ENCODE measurements at places on chromosomes 11 and 22. TPM values are rescaled to one million over a fixed set of nuclear protein-coding genes. Genes with fewer than 3 reads are reported as not detected.

The BAIAP2L2 gene
- polyA plus RNA-seq: 8.5 TPM

The FGF3 gene
- polyA plus RNA-seq: not detected

The SYTL2 gene
- 106 TPM for polyA plus RNA-seq

The CD3E gene
- polyA plus RNA-seq: 0.22 TPM

The PGA5 gene
- 0.37 TPM for polyA plus RNA-seq

The OR10A2 gene
- 0.08 TPM for polyA plus RNA-seq

The RFPL3 gene
- polyA plus RNA-seq: not detected

GRCh38 chr11:26849036-26849435, 127.2 kb upstream of the SLC5A12 start:
- DNase-seq: no peak

DNA sequence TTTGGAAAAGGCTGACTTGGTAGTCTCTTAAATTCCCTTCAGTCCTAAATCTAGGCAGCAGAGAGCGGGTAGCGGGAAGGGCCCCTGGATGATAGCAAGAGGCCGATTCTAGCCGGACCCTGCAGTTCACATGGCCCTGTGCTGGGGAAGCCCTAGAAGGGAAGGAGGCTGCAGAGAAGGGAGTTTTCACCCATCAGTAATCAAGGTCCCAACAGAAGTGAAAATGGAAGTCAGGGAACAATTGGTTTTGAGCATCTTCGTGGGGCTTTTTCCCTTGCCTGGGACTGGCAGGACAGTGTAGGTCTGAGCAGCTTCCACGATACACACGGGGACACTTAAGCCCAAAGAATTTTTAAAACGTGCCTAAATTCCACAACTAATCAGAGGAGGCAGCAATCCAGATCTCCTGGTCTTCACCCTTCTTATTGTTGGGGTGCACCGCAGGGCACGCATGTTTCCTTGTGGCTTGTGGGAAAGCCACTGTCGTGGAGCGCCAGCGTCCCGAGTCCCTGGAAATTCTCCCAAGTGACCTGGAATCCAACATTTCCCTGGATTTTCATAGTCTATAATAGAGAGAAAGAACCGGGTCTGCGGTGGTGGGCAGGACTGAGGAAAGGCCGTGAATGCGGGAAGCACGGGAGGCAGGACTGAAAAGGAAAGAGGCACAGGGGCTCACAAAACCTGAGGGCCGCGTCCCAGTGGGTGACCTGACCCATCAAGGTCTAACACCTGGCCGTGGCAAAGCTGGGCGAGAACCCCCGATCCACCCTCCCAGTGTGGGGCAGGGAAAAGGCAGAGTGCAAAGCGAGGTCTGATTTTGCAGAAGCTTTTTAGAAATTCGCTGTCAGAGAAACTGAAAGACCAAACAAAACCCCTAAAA, 846 bp upstream of the OAF start:
- DNase-seq: no peak

GRCh38 chr11:91489989-91490388, 734.6 kb upstream of the FAT3 start:
- DNase-seq: no peak

DNA sequence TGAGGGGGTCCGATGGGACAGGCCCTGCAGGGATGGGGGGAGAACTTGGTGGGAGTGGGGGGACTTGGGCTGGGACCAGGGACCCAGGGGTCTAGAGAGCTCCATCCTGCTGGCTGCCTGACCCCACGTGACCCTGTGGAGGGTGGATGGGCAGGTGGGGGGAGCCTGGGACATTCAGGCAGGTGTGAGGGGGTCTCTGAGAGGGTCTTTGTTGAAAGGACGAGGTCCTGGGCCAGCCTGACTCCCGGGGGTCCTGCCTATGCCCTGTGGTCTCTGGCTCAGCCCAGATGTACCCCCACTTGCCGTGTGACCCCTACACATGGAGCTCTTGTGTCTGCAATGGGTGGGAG, 7.5 kb downstream of the LRRC56 start:
- no peak for DNase-seq

- DNase-seq: no peak
Measured at GRCh38 chr11:61628662-61628970, 47.7 kb upstream of the SYT7 start.

GRCh38 chr11:115722711-115723110, 218.5 kb upstream of the CADM1 start:
- no peak for DNase-seq

- no peak for DNase-seq
Measured at GRCh38 chr11:126161023-126161391, 50.4 kb downstream of the RPUSD4 start.

DNA sequence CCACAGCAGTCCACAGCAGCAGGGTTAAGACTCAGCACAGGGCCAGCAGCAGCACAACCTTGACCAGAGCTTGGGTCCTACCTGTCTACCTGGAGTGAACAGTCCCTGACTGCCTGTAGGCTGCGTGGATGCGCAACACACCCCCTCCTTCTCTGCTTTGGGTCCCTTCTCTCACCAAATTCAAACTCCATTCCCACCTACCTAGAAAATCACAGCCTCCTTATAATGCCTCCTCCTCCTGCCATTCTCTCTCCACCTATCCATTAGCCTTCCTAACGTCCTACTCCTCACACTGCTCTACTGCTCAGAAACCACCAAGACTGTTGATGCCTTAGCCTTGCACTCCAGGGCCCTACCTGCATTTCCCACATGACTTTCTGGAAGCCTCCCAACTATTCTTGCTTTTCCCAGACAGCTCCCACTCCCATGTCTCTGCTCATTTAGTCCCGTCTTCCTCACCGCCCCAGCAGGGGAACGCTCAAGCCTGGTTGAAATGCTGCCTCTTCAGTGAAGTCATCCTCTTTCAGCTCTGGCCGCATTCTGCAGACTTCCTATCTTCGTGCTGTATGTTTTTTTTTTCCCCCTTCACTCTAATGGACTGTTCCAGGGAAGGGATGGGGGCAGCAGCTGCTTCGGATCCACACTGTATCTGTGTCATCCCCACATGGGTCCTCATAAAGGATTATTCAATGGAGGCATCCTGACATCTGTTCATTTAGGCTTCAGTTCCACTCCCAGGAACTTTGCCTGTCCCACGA, 3.3 kb downstream of the IL18BP start:
- peak; percentile 20 for DNase-seq

DNA sequence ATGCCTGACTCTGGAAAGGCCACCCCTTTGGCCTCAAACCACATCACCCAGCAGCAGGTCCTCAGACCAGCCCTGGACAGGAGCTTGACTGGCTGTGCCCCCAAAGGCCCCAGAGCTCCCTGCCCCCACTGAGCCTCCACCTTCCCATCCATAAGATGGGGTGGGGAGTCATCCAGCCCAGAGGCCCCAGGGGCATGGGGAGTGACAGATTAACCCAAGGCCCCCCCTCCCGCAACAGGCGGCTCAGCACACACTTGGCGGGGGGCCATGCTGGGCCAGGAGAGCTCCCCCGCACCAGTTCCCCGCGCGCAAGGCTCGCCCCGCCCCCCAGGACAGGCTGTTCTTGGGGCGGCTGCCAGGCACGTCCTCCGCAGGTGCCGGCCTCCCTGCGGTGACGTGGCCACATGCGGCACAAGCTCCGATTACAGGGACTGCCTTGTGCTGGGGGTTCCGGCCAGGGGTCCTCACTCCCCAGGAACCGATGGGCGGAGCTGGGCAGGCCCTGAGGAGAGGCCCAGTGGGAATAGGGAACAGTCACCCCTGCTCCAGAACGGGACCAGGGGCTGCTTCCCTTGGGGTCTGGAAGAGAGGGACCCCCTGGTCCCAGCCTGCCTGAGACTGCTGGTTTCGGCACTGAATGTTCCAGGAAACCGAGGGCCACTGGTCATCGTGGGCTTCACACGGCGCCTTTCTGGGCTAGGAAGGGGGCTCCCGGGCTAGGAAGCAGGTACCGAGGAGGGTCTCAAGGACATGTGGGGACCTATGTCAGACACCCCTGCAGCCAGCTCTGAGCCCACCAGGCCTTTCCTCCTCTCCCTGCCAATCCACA, 5.1 kb upstream of the CDKN1C start:
- DNase-seq: peak; percentile 73

DNA sequence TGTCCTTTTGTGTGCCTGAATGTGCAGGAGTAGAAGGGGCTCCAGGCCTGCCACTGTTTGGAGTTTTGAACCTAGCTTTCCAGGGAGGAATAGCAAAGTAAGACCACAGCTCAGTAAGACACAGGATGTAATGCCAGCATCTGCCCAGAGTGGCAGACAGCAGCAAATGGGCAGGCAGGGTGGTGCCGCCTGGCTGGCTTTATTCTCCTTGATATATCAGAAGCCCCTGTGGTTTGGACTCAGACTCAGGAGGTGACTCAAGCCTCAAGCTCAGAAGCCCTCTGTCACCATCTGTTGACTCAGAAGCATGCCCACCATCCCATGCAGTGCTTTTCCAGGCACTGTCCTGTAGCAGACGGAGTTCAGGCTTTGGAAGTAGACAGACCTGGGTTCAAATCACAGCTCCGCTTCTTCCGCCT, 72.7 kb upstream of the TTC12 start:
- DNase-seq: no peak

DNA sequence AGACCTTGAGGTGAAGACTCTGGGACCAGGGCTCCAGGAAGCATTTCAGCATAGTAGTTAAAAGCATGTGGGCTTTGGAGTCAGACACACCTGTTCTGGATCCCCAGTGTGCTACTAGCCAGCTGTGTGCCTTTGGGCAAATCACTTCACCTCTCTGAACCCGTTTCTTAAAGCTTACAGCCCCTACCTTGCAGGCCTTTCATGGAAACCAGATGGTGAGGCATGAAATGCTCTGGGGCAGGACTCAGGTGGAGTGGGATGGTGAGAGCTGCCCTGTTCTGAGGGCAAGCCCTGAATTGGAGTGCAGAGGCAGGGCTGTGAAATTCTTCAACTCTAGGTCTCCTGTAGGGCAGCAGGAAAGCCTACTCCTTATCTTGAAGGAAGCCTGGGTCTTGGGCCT, 10.5 kb downstream of the UCP2 start:
- no peak for DNase-seq

DNA sequence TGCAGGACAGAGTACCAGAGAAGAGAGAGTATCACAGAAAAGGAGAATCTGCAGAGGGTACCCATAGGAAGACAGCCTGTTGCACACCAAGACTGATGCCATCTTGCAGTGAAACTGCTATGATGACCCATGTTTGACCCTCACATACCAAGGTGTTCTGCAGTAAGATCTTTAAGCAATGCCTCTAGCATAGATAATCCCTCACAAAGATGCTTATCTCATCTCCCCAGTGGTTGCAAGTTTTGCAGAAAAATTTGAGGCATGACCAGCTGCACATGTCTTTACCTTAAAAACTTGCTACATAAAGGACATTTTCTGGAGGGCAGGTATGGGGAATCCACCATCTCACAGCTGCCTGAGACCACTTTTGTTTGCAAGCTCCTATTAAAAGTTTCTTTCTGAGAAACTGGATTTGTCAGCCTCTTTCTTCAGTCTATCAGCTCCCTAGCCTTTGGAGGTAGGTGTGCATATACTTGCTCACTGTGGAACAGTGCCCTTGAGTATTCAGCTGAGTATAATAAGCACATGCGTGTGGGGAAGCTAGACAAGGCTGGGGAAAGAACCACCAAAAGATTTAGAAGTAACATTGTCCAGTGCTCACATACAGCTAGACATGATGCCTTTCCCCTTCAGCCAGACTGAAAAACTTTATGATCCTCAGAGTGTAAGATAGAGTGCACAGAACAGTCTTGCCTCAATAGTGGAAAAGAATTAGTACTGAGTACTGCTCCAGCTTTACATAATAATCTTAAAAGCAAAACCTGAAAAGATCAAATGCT, 100.3 kb upstream of the TEAD1 start:
- no peak for DNase-seq

DNA sequence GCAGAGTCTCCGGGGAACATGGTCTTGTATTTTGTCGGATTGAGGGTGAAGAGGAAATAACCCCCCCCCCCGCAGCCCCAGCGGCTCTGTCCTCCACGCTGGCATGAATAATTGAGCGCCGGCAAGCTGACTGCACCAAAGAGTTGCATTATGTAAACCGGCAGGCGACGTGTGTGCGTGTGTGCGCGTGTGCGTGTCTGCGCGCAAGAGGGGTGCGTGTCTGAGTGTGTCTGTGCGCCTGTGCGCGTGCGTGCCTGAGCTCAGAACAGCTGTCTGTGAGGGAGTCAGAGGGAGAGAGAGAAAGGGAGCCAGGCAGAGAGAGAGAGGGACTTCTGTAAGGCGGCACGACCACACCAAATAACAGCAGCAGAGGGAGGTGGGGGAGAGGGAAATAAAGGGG, 94.4 kb downstream of the SCN3B start:
- DNase-seq: peak; percentile 57

GRCh38 chr11:35610631-35611030, 7.6 kb upstream of the FJX1 start:
- no peak for DNase-seq

DNA sequence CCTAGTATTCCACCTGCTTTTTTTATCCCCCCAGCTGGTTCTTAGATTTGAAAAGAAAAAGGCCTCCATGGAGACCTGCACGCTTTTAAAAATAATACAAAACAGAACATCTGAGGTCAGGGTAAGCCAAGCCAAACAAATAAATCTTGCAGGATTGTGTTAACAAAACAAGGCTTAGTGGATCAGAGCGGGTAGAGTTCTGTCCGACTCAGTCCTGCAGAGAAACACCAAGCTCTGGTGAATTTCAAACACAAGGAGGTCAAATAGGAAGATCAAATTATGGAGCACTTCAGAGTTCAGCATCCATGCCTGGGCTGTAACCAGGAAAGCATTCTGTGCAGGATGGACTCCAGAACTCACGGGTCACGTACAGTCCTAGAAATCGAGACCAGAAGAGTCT, 86.9 kb downstream of the SYN3 start:
- no peak for DNase-seq

DNA sequence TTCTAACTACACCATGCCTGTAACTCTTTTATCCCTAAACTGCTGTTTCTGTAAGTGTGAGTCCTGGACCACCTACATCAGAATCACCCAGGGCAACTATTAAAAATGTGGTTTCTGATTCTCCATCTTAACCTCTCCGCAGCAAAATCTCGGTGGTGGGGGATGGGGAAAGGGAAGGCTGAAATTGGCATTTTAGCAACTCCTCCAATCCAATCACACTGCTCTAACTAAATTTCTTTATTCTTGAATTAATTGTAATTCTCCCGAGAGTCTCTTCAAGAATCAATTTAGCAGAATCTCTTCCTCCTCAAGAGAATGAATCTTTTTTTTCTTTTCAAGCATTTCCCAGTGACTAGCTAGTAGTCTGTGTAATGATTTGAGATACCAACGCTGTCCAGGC, 36.2 kb downstream of the SEZ6L start:
- no peak for DNase-seq

DNA sequence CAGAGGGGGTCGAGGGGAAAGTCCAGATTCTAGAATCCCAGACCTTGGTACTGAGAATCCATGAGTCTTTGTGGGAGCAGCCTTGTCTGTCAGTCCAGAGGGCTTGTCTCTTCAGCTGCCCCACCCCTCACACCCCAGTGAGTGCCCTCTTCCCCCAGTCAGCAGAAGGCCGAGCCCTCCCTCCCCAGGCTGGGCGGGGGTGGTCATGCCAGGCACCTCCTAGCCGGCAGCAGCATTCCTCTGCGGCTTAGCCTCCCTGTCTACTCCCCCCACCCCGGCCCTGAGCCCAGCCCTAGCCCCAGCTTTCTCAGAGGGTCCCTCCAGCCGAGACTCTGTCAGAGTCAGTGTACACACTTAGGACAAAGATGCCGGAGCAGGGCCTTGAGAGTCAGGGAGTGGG, 4.6 kb downstream of the SOX10 start:
- DNase-seq: no peak

GRCh38 chr11:71432761-71433647, 15.2 kb downstream of the DHCR7 start:
- no peak for DNase-seq

Measured in left kidney (tissue), 8 donors.